ENCODE measurements at places on chromosomes 6 and 20.

DNA sequence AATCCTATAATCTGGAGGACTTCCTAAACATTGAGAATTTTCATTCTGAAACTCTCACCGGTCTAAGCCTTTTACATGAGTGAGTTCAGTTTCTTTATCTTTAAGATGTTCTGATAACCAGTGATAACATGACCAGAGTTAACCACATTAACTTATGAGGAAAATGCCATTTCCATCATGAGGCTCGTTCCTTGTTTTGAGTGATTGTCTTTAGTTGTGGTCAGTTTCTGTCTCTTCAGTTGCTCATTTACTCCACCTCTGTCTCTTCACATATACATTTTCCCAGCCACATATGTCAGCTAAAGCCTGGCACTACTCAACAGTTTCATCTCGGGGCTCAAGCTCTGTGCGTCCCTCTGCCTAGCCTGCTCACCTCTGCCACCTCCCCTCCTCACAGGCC lies 70.4 kb downstream of the JAG1 start:
- DNase-seq = no peak

DNA sequence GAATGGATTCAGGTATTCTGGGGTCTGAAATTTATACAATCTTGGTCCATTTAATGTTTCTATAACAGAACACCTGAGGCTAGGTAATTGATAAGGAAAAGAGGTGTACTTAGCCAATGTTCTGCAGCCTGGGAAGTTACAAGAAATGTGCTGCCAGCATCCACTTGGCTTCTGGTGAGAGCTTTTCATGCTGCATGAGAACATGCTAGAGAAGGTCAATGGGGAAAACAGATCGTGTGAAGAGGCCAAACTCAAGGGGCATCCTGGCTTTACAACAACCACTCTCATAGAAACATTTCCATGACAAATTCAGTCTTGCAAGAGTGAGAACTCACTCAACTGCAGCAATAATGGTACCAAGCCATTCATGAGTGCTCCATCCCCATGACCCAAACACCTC lies 16.8 kb downstream of the IL22RA2 start:
- no peak for DNase-seq

- DNase-seq = no peak
Observed at GRCh38 chr20:2759603-2760296, 40.7 kb downstream of the CPXM1 start.

DNA sequence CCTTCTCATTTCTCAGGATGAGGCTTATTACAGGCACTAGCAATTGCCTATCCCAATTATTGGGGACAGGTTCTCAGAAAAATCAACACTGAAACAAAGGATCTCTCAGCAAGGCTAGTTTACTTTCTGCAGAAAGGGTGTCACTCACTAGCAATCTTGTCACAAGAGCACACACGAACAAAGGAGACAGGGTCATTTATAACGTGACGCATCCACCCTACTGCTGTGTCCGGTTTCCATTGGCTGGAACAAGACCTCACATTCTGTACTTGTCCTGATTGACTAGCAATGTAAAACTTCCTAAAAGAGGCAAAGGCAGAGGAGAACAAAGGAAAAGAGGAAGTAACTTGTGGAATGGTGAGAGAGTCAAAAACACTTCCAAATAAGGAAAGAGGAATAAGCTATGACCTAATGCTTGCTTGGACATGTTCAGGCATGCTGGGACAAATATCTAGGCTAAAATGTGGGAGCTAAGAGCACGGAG lies 160.2 kb upstream of the STXBP5 start:
- no peak for DNase-seq

DNA sequence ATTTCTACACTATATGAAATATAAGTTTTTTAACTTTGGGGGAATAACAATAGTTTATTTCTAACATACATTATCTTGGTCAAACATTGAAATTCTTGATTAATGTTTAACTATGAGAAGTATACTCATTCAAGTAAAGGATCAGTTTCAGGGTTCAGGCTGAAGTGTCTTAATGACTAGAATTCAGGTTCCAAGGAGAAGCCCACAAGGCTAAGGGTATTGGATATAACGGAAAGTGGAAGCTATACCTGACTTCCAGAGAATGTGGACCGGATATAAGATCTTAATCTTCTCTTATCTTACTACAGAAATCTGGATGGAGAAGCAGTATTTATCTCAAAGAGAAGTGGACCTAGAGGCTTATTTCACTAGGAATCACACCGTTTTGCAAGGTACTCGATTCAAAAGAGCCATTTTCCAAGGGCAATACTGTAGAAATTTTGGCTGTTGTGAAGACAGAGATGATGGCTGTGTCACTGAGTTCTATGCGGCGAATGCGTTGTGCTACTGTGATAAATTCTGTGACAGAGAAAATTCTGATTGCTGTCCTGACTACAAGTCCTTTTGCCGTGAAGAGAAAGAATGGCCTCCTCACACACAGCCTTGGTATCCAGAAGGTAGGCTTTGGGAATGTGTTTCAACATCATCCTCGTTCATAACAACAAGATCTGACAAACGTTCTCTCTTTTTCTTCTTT lies at the start of gene TINAG:
Gene TINAG, plus strand, starts transcription at position 153 of the 697 bp plus-strand sequence. Its CDS starts 110 bp downstream, at position 263.
- no peak for DNase-seq

- no peak for DNase-seq
Observed at GRCh38 chr20:58202044-58202443, 26.4 kb downstream of the ANKRD60 start.

- no peak for DNase-seq
Observed at GRCh38 chr6:80991316-80991715, 761.2 kb downstream of the TENT5A start.

DNA sequence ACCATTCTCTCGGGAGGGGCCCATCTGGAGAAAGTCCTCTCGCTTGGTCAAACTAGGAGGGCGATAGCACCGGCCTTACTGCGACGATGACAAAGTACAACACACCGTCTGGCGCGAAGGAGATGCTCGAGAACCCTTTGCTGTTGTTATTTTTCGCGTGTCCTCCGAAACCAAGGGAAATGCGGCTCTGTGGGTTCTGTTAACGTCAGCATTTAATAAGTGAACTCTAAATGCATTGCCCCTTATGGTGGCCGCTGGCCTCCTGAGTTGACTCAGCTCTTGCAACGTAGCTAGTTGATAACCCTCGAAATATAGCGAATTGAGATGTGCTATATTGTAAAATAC lies 577 bp upstream of the SCAND1 start:
- DNase-seq = no peak

DNA sequence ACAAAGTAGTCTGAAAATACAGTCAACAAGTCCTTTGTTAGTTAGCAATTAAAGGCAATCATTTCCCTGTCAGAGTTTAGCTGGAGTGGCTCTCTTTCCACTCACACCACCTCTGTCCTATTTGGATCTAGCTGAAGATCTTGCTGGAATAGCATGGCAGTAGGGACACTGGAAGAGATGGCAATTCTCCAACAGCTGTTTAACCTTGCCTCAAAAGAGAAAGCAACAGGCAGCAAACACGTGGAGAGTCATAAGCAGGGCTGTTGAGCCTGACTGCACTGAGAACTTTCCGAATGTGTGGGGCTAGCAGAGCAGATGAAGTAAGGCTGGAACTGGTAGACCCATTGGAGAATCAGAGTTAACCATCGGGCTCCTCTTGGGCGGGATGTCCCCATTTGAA lies 38.0 kb upstream of the PRSS35 start:
- no peak for DNase-seq

DNA sequence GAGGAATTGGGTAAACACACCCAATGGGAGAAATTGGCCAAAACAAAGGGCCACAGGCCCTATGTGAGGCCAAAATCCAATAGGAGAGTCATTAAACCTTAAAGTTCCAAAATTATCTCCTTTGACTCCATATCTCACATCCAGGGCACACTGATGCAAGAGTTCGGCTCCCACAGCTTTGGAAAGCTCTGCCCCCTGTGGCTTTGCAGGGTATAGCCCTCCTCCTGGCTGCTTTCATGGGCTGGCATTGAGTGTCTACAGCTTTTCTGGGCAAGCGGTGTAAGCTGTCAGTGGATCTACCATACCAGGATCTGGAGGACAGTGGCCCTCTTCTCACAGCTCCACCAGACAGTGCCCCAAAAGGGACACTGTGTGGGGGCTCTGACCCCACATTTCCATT lies 160.5 kb downstream of the ADGRG6 start:
- DNase-seq = no peak

DNA sequence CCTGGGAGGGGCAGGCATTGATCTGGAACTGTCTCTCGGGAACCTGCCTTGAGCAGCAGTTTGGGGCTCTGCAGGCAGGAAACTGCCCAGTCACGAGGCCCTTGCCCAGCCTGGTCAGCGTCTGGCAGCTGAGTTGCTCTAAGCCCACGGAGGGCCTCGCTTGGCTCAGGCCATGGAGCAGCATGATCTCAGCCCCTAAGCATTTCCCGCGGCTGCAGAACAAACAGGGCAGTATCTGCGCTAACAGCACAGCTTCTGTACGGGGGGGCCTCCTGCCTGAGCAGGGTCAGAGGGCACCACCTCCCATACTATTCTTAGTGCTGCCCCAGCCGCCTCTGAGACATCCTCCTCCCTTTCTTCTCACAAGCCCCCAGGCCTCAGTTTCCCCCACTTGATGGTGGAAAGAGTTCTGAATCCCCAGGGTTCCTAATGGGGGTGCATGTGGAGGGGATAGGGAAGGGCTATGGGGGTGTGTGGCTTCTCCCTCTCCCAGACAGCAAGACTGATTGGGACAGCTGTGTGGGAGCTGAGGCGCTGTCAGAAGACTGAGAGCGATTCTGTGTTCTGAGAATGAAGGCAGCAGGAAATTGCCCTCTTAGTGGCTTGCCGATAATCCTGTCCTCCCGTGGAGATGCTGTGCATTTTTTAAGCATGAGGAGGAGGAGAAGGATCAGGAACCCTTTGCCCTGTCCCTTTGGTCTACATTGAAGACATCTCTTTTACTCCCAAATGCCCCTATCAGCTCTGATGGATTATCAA lies 46.4 kb downstream of the MOCS1 start:
- peak; percentile 66 for DNase-seq

DNA sequence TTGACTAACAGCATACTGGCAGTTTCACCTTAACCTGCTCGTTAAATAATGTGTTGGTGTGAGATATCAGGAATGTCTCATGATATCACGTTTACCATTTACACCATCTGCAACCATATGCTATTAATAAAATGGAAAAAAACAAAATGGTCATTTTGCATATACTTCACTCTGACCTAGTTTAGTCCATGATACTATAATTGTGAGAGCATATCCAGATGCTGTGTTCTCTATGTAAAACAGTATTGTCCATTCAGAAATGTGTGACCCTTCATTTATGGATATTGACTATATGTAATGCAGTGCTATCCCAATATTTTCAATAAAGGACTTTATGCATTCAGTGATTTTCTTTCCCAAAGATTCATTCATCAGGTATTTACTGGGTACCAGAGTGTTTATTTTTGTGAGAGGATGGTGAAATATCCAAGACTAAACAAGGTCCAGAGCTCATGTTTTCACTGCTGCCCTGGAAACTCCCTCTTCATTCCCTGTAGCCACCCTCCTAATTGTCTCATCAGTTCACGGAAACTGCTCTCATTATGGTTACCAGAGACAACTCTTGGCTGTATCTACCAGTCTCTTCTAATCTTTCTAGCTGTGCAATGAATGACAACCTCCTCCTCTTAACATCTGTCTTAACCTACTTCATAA lies 25.7 kb upstream of the HINT3 start:
- DNase-seq = no peak

- no peak for DNase-seq
Observed at GRCh38 chr6:78554341-78554740, 313.0 kb upstream of the IRAK1BP1 start.

- no peak for DNase-seq
Observed at GRCh38 chr6:169555971-169556617, 145.7 kb downstream of the WDR27 start.

DNA sequence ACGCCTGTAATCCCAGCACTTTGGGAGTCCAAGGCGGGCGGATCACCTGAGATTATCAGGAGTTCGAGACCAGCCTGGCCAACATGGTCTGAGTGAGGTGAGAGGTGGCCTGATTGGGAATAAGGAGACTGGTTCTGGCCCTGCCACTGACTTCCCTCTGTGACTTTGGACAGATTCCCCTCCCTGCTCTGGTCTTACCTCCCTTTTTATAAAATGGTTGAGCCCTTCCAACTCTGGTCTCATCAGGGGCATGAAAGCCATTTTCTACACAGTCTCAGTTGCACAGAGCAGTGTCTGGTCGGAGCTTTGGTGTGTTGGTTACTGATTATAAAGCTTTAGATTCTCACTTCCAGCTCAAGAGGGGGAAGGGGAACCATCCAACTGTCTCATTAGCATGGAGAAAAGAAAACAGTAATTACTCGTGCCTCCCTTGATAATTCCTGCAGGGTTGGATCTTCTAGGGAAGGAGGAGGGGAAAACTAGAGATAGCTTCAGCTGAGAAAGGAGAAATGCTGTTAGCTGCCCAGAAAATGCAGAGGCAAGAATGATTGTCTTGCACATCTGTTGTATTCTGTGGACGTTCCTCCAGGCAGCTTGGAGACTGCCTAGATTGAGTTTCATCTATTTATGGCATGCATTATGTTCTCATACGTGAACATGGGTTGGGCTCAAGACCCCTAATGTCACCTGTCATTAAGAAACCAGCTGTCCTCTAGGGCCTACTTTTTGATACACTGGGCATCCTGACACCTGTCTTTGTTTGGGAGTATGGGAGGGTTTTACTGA lies 30.4 kb downstream of the RALY start:
- no peak for DNase-seq

- DNase-seq = no peak
Observed at GRCh38 chr20:5526516-5526915, 209.8 kb upstream of the PROKR2 start.

Measured in occipital lobe (tissue), 3 donors.